NCI-H2107 (cell line): ENCODE measurements at places on chromosomes 2 and 18.

- no peak for DNase-seq
Observed at GRCh38 chr2:139165601-139166000, 385.4 kb upstream of the NXPH2 start.

GRCh38 chr2:11711751-11712150, 34.7 kb upstream of the LPIN1 start:
- DNase-seq = no peak

DNA sequence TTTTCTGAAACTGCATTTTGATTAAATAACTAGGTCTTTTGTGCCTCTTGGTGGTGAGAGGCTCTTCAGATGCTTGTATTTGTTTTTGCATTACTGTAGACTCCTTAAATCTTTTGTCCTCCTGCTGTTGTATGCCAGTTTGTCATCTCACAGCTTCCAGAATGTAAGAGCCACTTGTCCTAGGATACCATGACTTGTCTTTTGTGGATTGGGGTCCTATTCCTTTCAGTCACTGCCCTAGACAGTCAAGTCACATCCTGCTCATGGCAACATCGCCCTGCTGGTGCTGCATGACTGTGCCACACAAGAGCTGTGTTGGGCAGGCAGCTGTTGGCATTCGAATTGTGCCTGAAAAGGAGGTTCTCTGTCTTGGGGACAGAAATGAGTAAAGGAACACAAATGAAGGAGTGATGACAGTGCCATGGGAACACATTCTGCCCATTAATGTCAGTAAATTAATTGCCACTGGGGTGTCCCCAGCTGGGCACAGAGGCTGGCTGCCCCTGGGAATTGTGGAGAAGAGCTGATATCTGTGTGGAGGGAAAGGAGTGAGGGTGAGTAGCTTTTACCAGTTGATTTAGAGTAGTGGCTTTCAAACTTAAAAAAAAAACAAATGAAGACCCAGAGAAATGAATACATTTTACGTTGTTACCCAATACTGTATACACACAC, 140.3 kb downstream of the ARL6IP6 start:
- no peak for DNase-seq

- DNase-seq = no peak
Observed at GRCh38 chr2:199903111-199903510, 8.0 kb upstream of the C2orf69 start.

GRCh38 chr2:120720746-120721375, 14.8 kb upstream of the GLI2 start:
- no peak for DNase-seq

DNA sequence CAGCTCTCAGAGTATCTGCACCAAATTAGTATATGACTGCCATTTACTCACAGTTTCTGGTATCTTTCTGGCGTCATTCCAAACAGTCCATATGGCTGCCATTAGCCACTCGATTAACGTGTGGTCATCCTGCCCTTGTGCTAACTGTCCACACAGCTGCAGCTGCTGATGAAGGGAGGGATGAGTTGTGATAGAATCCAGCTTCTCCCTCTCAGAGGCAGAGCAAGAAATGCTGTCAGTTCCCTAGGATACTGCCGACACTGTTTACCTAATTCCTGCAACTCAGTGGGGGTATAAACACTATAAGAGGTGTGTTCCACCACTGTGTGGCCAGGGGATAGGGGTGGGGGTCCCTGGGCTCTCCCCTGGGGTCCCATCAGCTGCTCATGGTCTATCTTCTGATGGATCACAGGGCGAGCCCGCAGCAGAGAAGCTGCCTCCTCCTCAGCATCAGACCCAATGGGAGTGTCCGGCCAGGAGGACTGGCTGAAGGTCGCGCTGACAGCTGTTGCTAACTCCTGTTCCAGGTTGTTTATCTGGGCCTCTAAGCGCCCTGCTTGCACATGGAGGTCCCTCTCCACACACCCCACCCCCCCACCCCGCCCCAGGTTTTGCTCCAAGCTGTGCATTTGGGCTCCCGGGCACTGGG, 17.3 kb upstream of the KLHL23 start:
- DNase-seq = no peak

DNA sequence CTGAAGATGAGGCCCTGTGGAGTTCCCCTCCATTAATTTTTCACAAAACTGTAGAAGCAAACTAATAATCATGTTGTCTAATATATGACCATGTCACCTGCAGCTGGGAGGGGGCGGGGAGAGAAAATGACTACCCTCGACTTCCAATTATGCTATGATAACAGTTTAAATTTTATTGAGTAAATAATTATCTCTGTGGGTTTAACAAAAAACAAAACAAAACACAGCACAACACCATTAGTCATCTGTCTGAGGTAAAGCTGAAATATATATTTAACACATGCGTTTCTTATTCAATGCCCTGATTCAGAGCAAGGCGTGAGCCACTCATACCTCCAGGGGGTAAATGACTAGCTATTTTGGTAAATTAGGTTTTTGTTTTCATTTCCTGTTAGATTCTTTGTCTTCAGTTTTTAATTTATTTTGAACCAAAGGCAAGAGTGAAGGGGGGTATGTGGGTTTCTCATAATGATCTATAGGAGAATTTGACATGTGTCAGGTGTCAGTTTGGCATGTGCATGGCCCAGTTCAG, 77.4 kb upstream of the ZCCHC2 start:
- no peak for DNase-seq

- no peak for DNase-seq
Observed at GRCh38 chr2:28163627-28164279, 228.9 kb upstream of the FOSL2 start.

GRCh38 chr2:31711737-31712136, 131.0 kb upstream of the SRD5A2 start:
- DNase-seq = no peak

DNA sequence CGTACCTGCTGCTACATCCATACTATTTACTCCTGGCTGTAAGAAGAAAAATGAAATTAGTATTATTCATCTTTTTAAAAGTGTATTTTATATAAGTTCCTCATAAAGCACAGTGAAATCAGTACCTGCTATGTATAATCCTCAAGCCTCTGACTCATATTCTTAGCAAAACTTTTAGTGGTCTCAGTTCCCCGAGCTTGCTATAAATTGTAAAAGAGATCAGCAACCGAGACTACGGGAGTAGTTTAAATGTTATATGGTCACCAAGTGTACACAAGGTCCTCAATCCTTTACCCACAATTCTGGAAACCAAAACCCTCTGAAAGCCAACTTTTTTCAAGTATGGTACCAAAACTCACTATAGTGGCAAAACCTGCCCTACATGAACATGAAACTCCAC, 24.2 kb downstream of the PRPF40A start:
- no peak for DNase-seq

- no peak for DNase-seq
Observed at GRCh38 chr18:76454418-76454817, 40.6 kb downstream of the ZNF516 start.
